Adipose tissue (tissue), 3 donors: ENCODE measurements at places on chromosomes 2 and 18. TPM values are rescaled to one million over a fixed set of nuclear protein-coding genes. Genes with fewer than 3 reads are reported as not detected.

Gene TUBA3E
- polyA plus RNA-seq = not detected

Gene MYL12B
- polyA plus RNA-seq = 354 TPM

Gene ZNF396
- 0.56 TPM for polyA plus RNA-seq

Gene KCNG2
- 0.45 TPM for polyA plus RNA-seq

Gene NXPH2
- polyA plus RNA-seq = not detected

Gene SF3B1
- polyA plus RNA-seq = 109 TPM

Gene IL36RN
- polyA plus RNA-seq = 0.01 TPM

Gene KIF1A
- 18.6 TPM for polyA plus RNA-seq

Gene CKAP2L
- polyA plus RNA-seq = 0.05 TPM

Gene CXCR1
- 7.9 TPM for polyA plus RNA-seq

Gene CD226
- polyA plus RNA-seq = 0.88 TPM

Gene CASP10
- 3.6 TPM for polyA plus RNA-seq

Gene EMILIN1
- polyA plus RNA-seq = 33.6 TPM

Gene IL36A
- polyA plus RNA-seq = not detected

Gene ARHGEF33
- polyA plus RNA-seq = 2.4 TPM

Gene CD207
- polyA plus RNA-seq = not detected

Gene CRYBA2
- 12.9 TPM for polyA plus RNA-seq

Gene CAMKMT
- 5.2 TPM for polyA plus RNA-seq

Gene SCYGR4
- 0.22 TPM for polyA plus RNA-seq

Gene POTEC
- polyA plus RNA-seq = 0.06 TPM

Gene CLEC4F
- 0.27 TPM for polyA plus RNA-seq

Gene IL18RAP
- polyA plus RNA-seq = 0.37 TPM

Gene HOXD9
- 0.36 TPM for polyA plus RNA-seq

Gene NPPC
- polyA plus RNA-seq = not detected

Gene SKOR2
- polyA plus RNA-seq = not detected

Gene LHCGR
- 0.61 TPM for polyA plus RNA-seq

Gene KCNK3
- polyA plus RNA-seq = 24.8 TPM

Gene LRP1B
- 3.1 TPM for polyA plus RNA-seq

Gene IL1F10
- not detected for polyA plus RNA-seq
